Stimulated activated CD8-positive, alpha-beta memory T cell treated with anti-CD3 and anti-CD28 coated beads, Interleukin-4, amount 100 ng/mL, for 1 hour (primary cell): ENCODE measurements at places on chromosomes 4 and X.

GRCh38 chr4:10033191-10033881 lies 12.0 kb upstream of the SLC2A9 start:
- no peak for DNase-seq

- no peak for DNase-seq
These were observed 75.6 kb downstream of the NPY1R start for GRCh38 chr4:163256680-163257343.

GRCh38 chr4:94978904-94979303 lies 221.1 kb downstream of the BMPR1B start:
- no peak for DNase-seq

- DNase-seq: no peak
These were observed 39.3 kb downstream of the ING2 start for GRCh38 chr4:183544109-183544508.

- DNase-seq: no peak
These were observed 59.5 kb upstream of the PGM2 start for GRCh38 chr4:37767019-37767418.

GRCh38 chr4:79958466-79959264 lies 114.4 kb downstream of the ANTXR2 start:
- DNase-seq: no peak

- DNase-seq: no peak
These were observed 323.3 kb downstream of the DCTD start for GRCh38 chr4:182593864-182594263.

GRCh38 chrX:40467454-40467853 lies 113.3 kb upstream of the ATP6AP2 start:
- DNase-seq: no peak

- no peak for DNase-seq
These were observed 244.6 kb downstream of the CPXCR1 start for GRCh38 chrX:88991583-88992132.

GRCh38 chr4:85587952-85588351 lies 113.0 kb downstream of the ARHGAP24 start:
- DNase-seq: no peak

DNA sequence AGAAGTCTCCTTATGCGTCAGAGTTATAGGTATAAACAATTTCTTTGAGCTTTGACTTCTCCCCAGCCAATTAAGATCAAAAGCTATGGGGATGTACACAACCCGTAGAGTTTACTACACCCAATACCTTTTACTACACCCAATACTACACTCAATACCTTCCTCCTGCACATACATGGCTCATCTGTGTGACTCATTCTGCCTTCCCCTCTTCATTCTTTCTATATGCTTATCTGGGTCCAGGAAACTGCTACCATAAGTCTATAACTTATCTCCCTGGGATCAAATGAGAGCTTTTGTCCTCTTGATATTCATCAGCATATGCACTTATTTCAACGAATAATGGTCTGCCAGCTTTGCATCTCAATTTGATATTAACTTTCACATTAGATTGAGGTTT lies 28.2 kb downstream of the ANKRD50 start:
- no peak for DNase-seq

DNA sequence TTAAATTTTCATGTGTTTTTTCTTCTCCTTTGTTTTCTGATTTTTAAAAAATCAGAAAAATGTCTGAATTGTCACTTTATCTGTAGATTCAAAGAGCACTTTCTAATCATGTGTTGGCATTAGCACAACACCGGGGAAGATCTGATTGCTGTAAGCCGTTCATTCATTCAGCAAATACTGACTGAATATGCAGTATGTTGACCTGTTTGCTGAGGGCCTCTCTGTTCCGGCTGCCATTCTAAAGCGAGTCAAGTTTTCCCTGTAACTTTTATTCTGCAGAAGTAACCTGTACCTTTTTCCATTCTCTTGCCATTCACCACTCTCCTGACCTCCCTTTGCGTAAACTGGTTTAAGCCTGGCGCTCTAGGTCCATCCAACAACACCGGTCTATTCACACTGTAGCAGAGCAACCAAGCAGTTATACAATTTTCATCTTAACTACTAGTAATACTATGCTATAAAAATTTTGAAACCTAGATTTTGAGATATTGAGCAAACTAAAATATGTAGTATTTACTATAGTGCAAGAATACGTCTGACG lies 6.7 kb downstream of the SORBS2 start:
- no peak for DNase-seq

- no peak for DNase-seq
These were observed 714.5 kb downstream of the CCSER1 start for GRCh38 chr4:90841676-90842075.

DNA sequence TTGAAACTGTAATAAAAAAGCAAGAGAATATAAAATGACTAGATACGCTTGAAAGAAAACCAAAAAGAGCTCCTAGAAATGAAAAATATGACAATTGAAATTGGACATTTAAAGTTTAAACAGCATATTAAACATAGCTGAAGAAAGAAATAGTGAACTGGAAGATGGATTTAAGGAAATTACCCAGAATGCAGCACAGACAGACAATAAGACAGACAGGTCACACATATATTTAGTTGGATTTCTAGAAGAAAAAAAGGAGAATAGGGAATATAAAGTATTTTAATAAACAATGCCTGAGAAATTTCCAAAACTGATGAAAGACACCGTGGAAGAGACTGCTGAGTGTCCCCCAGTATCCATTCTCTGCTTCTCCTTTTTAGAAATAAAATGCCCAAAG lies 6.6 kb downstream of the DUSP9 start:
- no peak for DNase-seq

- DNase-seq: no peak
These were observed 67.9 kb downstream of the SMARCA5 start for GRCh38 chr4:143581331-143581946.

DNA sequence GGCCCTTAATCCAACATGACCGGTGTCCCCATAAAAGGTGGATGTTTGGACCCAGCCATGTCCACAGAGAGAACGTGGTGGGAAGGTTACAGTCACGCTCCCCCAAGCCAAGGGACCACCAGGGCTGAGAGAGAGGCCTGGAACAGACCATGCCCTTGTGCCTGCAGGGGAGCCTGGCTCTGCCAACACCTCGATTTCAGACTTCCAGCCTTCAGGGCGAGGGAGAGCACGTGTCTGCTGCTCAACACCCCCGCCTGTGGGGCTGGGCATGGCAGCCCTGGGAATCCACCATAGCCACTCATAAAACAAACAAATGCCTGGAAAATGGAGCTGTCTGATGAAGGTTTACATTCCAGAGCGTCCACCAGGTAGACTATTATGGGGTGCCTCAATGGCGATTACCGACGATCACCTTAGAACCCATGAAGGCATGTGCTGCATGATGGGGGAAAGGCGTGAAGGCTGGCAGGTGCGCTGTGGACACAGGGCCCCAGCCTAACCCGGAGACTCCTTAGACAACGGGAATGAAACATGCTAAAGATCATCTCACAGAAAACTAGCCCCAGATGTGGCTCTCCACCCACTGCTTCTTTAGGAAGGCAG lies 42.3 kb upstream of the HMX1 start:
- no peak for DNase-seq

GRCh38 chrX:148069759-148070503 lies 88.8 kb downstream of the FMR1NB start:
- DNase-seq: no peak

- peak; percentile 16 for DNase-seq
These were observed 921 bp upstream of the SETD7 start for GRCh38 chr4:139556724-139557555.

DNA sequence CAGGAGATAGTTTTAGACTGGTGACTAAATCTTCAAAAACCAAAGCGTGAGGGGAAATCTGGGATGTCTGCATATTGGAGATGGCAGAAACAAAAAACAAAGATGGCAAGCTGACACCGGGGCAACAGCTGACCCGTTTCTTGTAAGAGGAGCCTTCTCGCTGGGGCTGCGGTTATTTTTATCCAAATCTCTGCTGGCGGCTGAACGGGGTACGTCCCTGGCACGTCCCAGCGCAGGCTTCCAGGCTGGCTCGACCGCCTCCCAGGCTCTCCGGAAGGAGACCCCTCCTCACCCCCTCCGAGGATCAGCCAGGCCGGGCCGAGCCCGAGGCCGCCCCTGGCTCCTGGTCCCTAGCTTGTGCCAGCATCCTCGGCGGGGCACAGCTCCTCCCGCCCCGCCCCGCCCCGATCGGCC lies 403 bp downstream of the SGCB start:
- DNase-seq: no peak

- DNase-seq: no peak
These were observed 341.8 kb upstream of the GALNT7 start for GRCh38 chr4:172826861-172827260.

- no peak for DNase-seq
These were observed 421.0 kb downstream of the MAPK10 start for GRCh38 chr4:85938902-85939301.

DNA sequence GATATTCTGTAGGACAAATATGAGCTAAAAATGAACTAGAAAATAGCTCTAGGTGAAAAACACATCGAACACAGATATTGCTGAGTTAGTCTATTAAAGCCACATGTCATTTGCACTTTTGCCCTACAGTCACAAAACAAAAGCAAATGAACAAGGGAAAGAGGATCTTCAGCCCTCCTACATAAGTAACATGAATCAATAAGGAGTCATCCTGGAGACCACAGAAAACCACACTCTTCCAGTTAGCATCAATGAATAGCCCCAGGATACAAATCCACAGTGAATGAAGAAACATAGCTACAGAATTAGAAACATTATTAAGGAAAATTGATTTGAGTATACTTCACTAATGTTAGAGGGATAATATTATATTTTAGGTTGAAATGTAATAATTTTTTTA lies 311.4 kb downstream of the MAPK10 start:
- no peak for DNase-seq

DNA sequence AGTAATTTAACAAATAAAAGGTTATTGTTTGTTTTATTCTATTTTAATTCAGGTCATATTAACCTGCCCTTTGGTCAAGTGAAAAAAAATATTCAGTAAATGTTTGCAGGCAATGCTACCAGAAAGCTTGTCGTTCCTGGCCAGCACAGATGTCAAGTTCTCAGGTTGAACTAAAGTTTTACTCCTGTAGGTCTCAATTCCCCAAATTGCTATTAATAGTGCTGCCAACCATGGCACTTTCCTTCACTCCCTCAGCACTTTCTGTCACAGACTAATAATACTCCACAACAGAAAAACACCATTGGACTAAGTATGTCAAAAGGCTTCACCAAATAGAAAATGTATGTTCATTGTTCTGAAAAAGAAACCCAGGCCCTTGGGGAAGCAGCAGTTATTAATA lies 79.2 kb upstream of the C4orf54 start:
- no peak for DNase-seq

DNA sequence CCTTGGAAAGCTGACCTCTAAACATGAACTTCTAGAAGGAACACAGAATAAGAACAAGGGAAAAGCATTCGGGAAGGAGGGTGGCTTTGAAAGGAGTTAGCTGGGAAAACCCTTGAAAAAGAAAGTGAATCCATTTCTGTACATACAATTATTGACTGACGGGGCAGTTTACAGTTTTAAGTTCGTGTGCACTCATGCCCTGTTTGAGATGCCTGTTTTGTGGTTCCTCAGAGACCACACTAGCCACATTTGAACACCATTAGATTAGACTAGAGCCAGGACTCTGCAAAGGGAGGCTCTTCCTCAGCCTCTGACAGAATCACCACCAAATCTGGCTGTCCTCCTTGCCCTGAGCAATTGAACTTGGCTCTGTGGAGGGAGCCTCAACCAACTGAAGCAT lies 158.3 kb downstream of the PALLD start:
- DNase-seq: no peak
